ENCODE measurements at places on chromosomes 3 and 15. TPM values are rescaled to one million over a fixed set of nuclear protein-coding genes. Genes with fewer than 3 reads are reported as not detected.

The IMPG2 gene
- 0.14 TPM for total RNA-seq

The CKMT1B gene
- total RNA-seq: 0.76 TPM

The CNTN3 gene
- total RNA-seq: 3.4 TPM

The SCAMP5 gene
- total RNA-seq: 1.9 TPM

The SH2D7 gene
- total RNA-seq: not detected

The SLC6A20 gene
- not detected for total RNA-seq

The STARD5 gene
- total RNA-seq: 2.2 TPM

The ACOX2 gene
- total RNA-seq: 33.4 TPM

The NLGN1 gene
- 8.0 TPM for total RNA-seq

The CFAP92 gene
- 0.49 TPM for total RNA-seq

The WDR93 gene
- not detected for total RNA-seq

The MCTP2 gene
- 1.2 TPM for total RNA-seq

The IRAK2 gene
- 2.0 TPM for total RNA-seq

The TTC23 gene
- total RNA-seq: 13.0 TPM

The MAGEL2 gene
- total RNA-seq: not detected

The ISLR2 gene
- total RNA-seq: 1.3 TPM

The LSAMP gene
- total RNA-seq: 5.0 TPM

The DHX30 gene
- total RNA-seq: 47.2 TPM

The PRSS50 gene
- total RNA-seq: 0.11 TPM

Data from Right ventricle myocardium inferior (tissue), 1 donor.